ENCODE measurements at places on chromosomes 16 and 17.

DNA sequence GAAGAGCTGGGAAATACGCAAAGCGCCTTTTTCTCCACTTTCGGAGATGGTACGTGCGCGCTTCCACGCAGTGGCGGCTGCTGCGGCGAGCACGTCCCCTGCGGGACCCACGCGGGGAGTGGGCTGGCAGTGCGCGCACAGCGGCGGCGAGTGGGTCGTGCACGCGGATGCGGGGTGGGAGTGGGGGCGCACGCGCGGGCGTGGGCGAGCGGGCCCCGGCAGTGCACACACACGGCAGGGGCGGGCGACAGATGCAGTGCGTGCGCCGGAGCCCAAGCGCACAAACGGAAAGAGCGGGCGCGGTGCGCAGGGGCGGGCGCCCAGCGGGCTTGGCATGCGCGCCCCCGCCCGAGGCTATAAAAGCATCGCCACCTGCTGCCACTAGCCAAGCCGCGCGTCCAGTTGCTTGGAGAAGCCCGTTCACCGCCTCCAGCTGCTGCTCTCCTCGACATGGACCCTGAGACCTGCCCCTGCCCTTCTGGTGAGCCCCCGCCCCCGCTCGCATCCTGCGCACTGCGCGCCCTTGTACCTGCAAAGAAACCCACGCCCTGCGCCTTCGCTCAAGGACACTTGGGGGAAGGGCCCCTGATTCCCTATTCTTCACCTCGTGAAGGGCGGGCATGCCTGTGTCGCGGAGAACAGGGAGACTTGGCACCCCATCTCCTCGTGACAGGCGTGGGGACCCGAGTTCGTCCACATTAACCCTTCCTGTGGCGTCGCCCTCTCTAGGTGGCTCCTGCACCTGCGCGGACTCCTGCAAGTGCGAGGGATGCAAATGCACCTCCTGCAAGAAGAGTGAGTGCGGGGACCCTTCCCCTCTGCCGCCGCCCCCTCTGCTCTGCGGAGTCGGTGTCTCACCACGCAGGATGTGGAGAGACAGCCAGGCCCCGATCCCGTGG is at the start of gene MT3:
Gene MT3, plus strand, starts transcription at position 388 of the 899 bp plus-strand sequence. Its CDS starts 63 bp downstream, at position 451.
- no peak for DNase-seq

DNA sequence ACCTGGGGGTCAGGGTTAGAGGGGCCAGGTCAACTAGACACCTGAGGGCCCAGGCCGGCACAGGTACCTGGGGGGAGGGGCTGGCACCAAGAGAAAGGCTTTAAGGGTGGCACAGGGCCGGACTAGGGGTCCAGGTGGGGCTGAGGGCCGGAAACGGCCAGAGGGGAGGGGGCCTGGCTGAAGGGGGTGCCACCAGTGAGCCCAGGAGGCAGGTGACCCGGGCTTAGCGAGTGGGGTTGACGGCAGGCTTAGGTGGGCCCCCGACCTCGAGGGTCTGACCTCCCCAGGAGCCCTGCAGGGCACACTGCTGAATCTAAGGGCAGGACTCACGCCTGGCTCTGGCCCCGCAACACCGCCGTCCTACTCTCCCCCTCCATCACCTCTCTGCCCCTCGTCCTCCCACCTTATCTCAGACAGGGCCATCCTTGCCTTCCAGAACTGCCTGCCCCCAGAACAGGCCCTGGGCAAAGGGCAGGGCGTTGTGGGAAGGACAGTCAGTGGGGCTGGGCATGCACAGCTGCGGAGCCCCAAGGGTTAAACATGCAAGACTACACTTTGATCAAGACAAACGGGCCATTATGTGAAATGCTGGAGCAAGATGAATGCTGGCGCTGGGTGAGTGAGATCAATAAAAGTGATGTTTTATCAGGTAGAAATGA is 44.4 kb downstream of the ACTG1 start:
- DNase-seq, result no peak

DNA sequence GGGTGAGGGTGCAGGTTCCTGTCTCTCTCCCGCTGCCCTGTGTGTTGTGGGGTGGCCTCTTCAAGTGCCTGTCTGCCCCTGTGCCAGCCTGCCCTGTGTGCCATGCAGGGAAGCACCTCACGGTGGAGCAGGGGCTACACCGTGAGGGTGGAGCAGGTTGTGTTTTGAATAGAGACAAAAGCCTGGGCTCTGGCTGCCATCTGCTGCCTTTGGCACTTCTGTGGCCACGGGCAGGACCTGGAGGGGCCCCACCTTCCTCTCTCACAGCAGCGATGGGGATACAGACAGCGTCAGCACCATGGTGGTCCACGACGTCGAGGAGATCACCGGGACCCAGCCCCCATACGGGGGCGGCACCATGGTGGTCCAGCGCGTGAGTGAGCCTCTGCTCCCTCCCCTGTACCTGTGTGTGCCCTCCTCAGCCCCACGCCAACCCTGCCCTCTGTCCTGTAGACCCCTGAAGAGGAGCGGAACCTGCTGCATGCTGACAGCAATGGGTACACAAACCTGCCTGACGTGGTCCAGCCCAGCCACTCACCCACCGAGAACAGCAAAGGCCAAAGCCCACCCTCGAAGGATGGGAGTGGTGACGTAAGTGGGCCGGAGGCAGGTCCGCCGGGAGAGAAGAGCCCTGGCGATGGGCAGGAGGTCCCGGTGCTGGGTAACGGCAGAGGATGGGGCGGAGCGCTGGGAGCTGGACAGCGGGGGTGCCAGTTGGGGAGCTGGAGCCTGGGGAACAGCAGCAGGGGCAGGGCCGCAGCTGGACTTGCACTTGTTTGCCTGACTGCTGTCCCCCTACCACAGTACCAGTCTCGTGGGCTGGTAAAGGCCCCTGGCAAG is 5.4 kb upstream of the C17orf107 start:
- no peak for DNase-seq

- DNase-seq, result no peak
Measured at GRCh38 chr16:80369138-80369958, 171.4 kb upstream of the DYNLRB2 start.

GRCh38 chr16:276426-277077 is 808 bp upstream of the RGS11 start:
- no peak for DNase-seq

GRCh38 chr17:66542129-66542966 is 239.9 kb downstream of the PRKCA start:
- no peak for DNase-seq

DNA sequence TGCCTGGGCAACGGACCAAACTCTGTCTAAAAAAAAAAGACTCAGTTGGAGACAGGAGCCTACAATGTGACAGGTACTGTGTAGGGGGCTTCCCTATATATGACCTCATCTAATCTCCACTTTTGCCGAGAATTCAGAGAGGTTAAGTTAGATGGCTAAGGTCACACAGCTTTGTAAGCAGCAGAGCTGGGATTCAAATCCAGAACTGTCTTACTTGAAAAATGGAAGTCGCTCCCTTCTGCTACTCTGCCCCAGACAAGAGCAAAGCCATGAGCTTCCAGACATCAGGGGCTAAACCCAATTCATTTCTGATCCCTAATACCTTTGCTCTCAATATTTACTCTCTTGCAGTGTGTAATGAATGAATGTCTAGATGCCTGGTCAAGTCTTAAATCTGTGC is 41.5 kb upstream of the ABCC12 start:
- DNase-seq, result no peak

DNA sequence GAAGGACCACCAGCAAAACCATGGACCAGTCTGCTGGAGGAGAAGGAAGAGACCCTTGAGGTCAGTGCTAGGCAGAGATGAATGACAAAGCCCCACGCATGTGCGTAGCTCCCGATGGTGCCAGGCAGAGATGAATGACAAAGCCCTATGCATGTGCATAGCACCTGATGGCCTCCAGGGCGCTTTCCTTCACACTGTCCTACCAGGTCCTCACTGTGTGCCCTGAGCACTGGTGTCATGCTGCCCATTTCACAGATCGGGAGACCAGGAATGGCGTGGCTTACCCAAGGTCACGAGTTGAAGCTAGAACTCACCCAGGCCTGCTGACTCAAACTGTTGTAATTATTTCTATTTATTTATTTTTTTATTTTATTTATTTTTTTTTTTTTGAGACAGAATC is 149.6 kb downstream of the KATNIP start:
- DNase-seq, result no peak

DNA sequence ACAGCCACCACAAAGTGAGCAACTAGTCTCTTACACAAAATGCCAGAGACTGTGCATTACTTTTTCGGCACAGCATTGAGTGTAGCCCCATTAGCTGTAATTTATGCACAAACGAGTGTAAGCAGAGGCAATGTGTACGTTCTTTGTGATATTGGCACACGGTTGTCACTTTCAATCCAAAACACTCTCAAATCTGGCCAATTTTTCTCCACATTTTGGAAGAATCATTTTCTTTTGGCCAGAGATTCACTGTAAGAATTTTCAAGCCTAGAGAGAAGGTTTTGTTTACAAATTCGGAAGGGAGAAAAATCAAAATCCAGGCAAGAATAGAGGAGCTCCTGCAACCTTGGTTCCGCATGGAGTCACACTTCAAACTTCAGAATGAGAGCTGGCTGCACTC is 15.4 kb upstream of the KIF2B start:
- no peak for DNase-seq

- DNase-seq, result no peak
Measured at GRCh38 chr17:66746736-66747135, 88.2 kb upstream of the CACNG5 start.

DNA sequence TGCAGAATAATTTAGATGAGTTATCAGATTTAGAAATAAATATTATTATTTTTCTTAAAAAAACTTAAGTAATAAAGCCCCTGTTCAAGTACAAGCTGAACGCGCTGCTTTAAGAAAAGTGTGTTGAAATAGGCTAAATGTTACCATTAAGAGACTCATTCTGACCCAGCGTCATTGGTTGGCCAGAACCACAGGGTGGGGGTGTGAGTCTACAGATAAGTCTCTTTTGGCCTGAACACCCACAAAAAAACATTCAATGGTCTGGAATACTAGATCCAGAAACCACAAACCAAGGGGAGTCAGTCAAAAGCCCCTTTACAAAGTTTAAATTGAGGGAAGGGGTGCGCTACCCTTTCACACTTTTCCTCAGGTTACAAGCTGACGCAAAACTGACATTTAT is 776.1 kb downstream of the KCNJ2 start:
- DNase-seq, result no peak

DNA sequence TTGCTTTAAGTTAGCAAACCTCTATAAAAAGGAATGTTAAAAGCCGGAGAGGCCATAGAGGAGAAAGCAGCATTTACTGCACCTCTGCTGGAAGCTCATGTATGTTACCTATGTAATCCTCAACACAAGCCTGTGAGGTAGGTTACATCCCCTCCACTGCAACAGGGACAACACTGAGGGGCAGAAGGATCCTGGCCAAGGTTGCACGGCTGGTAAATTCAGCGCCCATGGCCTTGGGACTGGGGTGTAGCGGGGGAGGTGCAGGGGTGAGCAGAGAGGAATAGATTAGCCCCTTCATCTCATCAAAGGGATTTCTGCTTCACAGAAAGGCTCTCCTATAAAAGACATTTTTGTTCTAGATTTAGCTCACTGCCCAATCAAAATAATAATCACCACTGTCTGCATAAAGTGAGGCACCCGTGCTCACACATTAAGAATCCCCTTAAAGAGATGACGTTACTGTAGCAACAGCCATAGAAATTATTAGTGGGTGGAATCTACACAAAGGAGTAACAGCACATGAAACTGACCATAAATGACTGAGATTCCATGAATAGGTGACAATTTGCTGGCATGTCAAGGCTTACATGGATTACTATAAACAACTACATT is 3.3 kb downstream of the ZCCHC14 start:
- DNase-seq, result no peak

- DNase-seq, result no peak
Measured at GRCh38 chr16:64617836-64618476, 503.9 kb downstream of the CDH11 start.

GRCh38 chr16:19968891-19969683 is 84.4 kb upstream of the GPRC5B start:
- no peak for DNase-seq

GRCh38 chr17:34622862-34623623 is 43.7 kb downstream of the TMEM132E start:
- no peak for DNase-seq

- no peak for DNase-seq
Measured at GRCh38 chr17:19278729-19279128, 41.6 kb downstream of the EPN2 start.

GRCh38 chr17:6509031-6509771 is 47.2 kb downstream of the PITPNM3 start:
- no peak for DNase-seq

GRCh38 chr17:8062807-8063483 is 24.1 kb downstream of the ALOX15B start:
- no peak for DNase-seq

GRCh38 chr17:73973586-73974409 is 229.7 kb upstream of the RPL38 start:
- DNase-seq, result no peak

- DNase-seq, result no peak
Measured at GRCh38 chr17:55420067-55420775, 1.4 kb downstream of the MMD start.

DNA sequence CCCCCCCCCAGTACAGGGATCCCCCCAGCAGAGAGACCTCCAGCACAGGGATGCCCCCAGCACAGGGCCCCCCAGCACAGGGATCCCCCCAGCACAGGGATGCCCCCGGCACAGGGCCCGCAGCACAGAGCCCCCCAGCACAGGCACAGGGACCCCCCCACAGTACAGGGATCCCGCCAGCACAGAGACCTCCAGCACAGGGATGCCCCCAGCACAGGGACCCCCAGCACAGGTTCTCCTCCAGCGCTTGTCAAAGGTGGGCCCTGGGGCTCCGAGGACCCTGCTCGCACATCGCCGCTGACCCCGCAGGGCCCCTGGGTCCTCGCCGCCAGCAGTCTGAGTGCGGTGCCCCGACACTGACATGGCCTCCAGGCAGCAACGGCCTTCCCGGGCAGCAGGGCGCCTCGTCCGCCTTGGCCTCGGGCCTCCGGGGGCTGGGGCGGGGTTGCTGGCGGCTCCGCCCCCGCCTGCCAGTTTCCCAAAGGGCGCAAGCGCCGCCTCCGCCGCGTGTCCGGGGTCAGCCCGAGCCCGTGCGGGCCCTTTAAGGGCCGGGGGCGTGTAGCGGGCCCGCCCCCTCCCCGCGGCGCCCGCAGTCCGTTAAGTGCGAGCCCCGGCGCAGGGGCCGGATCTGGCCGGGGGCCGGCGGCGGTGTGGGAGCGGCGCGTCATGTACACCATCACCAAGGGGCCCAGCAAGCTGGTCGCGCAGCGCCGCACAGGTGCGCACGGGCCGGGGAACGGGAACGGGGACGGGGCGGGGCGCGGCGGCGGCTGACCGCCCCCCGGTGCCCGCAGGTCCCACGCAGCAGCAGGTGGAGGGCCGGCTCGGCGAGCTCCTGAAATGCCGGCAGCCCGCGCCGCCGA is at the start of gene MCRIP2:
Gene MCRIP2, plus strand, starts transcription at position 503 of the 863 bp plus-strand sequence. Its CDS starts 164 bp downstream, at position 667.
- peak; percentile 31 for DNase-seq

DNA sequence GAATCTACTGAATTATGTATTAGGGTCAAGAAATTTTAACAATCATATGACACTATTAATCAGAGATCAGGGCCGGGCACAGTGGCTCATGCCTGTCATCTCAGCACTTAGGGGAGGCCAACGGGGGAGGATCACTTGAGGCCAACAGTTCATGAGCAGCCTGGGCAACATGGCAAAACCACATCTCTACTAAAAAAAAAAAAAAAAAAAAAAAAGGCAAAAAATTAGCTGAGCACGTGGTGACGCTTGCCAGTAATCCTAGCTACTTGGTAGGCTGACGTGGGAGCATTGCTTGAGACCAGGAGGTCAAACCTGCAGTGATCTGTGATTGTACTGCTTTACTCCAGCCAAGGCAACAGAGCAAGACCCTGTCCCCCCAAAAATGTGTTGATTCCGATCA is 52.5 kb upstream of the CLEC3A start:
- no peak for DNase-seq
